ENCODE measurements at places on chromosomes 11 and 22.

DNA sequence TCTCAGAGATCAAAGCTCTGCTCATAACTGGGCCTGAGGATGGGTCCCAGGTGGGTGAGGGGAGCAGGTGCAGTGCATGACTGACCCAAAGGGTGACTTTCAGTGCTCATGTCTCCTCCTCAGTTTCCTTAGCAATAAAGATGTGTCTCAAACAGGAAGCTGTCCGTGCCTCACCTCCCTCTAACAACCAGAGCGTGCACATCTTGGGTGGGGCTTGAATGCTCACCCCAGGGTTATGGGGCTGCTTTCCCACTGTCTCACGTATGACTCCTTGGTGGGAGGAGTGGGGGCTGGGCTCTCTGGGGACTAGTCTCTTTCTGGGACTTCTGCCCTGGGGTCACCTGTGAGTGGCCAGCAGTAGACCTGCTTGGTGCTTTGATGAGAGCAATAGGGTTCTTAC is 53.9 kb upstream of the PHOX2A start:
- DNase-seq, result no peak

- no peak for DNase-seq
Measured at GRCh38 chr22:36417281-36417686, 29.5 kb upstream of the MYH9 start.

- DNase-seq, result no peak
Measured at GRCh38 chr11:82024760-82025159, 708.9 kb downstream of the FAM181B start.

DNA sequence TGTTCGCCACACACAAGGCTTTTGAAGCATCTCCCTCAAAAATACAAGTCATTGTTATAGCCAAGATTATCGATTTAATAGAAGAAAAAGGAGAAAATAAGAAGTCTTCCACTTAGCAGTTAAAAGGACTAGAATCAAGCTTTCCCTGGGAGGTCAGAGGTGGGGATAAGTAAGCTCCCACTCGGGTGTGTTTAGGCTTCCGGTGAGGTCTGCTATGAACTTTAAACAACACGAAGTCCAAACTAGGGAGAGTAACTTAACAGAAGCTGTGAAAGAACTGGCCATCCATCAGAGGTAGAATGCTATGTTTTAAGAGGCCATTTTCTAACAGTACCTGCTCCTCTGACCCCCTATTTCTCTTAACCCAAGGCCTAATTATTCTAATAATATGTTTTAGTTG is 91.4 kb upstream of the APOA1 start:
- DNase-seq, result no peak

DNA sequence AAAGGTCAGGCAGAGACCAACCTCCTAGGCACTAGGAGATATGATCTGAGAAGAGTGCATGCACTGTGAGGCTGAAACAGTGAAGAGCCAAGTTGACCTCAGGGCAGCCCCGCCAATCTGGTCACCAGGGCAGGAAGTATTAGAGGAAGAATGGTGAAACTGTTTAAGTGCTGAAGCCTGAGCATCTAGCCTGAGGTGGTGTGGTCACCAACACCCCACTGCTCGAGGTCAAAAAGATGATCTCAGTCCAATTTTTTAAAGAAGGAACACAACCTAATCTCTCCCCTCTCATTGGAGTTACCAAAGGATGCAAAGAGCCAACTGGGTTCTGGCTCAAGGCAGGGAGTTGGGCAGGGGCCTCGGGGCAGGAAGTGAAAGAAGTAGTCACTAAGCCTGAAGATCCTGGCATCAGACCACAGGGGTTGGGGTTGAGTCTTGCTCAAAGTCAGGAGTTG is 4.0 kb downstream of the APBB1 start:
- DNase-seq, result no peak

- DNase-seq, result no peak
Measured at GRCh38 chr11:279040-279965, 1.1 kb downstream of the NLRP6 start.

DNA sequence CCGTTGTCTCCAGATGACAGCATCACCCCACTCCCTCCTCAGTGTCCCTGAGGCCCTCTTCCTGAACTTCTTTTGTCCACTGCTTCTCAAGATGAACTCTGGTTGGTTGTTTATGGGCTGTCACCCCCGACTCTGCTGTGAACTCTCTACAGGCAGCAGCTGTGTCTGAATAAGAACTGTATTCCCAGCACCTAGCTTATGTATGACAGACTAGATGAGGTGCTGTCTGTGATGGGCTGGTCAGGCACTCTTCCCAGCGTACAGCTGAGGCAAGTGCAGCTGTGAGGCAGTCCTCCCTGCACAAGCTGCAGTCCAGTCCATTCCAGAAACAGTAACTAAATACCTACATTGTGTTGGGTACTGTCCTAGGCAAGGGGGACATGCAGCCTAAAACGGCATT is 111.4 kb upstream of the PITPNB start:
- no peak for DNase-seq

GRCh38 chr11:103050351-103050750 is 41.6 kb downstream of the DCUN1D5 start:
- DNase-seq, result no peak

- DNase-seq, result no peak
Measured at GRCh38 chr11:1884303-1884700, 7.4 kb downstream of the PRR33 start.
